ENCODE measurements at places on chromosomes 2 and 18.
A peak's percentile ranks its signal among the peaks of the same experiment; 100 is the strongest.

DNA sequence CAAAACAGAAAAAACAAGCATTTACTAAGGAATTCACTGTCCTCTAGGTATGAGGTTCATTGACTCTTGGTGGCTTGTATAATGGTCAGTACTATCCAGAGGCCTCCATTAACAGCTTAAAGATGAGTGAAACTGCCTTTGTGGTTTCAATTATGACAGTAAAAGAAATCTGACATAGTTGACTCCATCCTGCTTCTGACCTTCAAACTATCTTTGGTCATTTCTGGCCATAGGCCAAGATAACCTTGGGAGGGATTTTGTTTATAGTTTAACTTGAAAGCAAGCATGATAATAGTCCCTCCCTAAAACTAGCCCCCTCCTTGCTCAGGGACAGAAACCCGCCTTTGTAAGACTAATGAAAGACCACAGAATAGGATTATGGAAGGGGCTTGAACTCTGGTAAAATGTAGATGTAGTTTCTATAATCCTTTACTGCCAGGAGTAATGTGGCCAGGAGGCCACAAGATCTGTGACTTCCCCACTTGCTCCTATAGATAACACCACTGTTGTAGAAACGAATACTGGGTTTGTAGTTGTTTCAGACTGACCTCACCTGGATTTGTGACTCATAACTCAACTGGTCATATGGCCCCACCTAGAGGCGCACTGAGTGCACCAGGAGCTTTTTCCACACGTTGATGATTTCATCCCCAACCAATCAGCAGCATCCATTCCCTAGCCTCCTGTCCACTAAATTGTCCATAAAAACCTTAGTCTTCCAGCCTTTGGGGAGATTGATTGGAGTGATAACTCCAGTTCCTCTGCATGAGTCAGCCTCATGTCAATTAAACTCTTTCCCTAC, 8.6 kb upstream of the PLEKHM3 start:
- peak; percentile 61 for DNase-seq

DNA sequence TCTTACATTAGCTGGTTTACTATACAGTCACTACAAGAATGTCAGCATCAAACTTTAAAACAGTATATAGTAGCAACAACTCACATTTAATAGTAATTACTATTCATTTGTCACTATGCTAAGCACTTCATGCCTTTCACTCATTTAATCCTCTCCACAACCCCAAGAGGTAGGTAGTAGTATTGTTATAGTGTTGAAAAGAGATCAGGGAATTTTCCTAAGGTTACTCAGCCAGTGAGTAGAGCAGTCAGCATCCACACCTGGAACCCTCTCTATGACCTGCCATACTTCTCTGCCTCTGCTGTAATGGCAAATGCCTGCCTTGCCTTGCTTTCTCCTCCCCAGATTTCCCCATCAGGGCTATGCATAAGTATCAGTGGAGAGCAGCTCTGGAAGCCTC, 24.8 kb downstream of the SKOR2 start:
- DNase-seq = no peak

GRCh38 chr2:217645896-217646295, 356.9 kb downstream of the TNS1 start:
- no peak for DNase-seq

- no peak for DNase-seq
Observed at GRCh38 chr18:48779462-48779861, 171.3 kb downstream of the SMAD7 start.

DNA sequence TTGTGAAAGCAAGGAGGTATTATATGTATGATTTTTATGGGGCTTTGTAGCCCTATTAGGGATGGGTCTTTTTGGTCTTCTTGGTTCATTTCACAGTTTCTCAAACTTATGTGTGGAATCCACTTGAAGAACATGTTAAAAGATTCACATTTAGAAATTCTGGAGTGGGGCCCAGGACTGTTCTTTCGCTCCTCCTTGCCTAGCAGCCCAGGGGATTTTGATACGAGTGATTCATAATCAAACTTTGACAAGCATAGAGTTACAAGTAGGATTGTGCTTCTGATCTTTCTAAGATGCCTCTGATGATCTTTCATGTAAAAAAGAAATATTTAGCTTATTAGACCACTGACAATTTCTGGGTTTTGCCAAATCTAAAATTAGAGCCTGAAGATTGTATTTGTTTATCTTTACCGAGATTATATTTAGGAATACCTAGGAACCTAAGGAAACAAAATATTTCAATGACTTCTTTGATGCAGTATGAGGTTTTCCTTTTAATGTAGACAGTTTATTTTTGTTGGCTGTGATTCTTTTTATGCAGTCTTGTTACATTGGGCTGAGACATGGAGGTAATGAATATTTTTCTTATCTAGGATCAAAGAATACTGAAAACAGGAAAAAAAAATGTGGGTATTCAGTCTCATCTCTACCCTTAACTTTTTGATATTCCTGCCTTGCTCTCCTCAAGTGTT, 324.0 kb downstream of the PARD3B start:
- DNase-seq = no peak

GRCh38 chr2:10385501-10385900, 62.6 kb downstream of the ODC1 start:
- DNase-seq = no peak

DNA sequence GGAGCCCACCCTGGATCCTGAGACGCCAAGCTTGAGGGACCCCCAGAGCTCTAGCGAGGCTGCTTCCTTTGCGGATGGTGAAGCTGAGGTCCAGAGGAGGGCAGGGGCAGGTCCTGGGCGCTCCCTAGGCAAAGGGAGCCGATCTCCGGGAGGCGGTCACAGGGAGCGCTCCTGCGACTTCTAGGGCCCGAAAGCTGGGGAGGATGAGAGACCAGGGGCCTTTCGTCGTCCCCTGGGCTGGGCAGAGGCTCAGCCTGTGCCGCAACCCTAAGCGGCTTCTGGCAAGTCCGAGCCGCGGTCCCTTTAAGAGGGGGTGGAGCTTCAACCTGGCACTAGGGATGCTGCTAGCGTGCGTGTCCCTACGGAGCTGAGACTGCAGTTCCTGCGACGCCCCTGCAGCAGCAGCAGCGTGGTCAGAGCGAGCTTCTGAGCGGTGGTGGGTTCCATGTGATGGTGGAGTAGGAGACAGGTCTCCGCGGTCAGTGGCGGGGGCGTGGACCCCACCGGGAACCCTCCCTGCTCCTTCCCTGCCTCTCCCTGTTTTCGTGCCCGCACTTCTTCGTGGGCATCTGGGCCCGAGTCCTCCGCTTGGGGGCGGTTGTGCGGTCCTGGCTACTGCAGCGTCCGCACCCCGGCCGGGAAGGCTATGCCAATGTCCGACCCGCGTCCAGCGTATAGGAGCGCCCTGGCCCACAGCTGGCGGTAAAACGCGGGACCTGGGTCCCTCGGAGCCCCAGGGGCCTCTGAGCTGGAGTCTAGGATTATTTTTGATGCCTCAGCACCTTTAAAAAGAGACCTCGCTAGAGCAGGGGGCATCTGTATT, 154.6 kb downstream of the CCDC74A start:
- DNase-seq = peak; percentile 84

DNA sequence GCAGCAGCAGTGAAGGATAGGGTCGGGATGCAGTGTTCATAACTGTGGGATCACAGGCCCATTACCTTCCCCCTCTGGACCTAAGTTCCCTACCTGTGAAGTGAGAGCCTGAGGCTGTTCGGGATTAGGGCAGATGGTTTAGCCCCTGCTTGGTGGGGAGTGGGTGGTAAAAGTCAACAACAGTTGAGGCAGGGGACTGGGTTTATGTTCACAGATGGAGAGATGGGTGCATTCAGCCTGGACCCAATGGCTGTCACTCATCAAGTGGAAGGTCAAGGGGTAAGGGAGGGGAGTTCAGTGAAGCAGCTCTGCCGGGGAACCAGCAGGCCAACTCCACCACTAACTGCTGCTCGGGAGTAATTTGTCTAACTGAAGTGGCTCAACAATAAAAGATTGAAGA, 180.4 kb downstream of the FAM210A start:
- no peak for DNase-seq

DNA sequence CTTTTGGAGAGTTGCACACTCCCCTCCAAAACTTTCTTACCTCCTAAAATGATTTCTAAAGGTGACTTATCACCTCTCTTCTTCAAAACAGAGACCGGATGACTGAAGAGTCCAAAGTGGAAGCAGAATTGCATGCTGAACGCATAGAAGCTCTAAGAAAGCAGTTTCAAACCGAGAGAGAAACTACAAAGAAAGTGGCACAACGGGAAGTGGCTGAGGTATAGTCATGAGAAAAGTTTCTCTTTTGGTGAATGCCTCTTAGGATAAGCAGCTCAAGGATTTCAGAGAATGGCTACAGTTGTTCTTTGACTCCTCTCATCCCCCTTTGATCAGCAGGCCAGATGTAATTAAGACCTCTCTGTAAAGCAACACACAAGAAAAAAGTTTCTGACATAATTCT, 73.6 kb downstream of the GTF3C3 start:
- peak; percentile 34 for DNase-seq

GRCh38 chr2:23114299-23114698, 270.7 kb upstream of the KLHL29 start:
- no peak for DNase-seq

DNA sequence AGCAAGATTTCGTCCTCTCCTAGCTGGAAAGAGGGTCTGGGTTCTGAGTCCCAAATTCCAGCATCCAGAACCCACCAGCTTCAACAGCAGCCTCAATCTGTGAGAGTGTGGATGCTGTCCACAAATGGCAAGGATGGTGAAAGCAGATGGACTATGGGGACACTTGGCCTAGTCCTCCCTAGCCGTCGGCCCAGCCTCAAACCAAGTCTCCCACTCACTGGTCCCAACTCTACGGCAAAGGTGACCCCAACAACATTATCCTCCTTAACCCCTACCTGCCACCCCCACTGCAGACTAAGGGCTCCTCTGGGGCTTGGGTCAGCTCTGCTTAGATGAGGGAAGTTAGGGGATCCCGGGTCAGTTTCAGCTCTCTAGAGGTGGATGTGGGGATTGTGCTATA, 57.3 kb downstream of the TNS1 start:
- DNase-seq = no peak

DNA sequence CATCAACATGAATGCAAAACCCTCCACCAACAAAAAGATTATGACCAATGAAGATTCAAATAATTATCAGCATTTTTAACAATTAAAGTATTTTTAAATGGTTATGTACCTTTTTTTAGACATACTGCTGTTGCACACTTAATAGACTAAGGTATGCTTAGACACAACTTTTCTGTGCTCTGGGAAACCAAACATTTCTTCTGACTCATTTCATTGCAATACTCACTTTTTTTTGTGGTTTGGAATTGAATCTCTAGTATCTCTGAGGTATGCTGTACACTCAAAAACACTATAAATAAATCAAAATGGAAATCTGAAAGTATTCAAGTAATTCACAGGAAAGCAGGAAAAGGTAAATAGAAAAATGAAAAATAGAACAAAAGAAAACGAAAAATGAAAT, 247.9 kb upstream of the POU3F3 start:
- DNase-seq = no peak

- DNase-seq = no peak
Observed at GRCh38 chr2:165060411-165060810, 105.1 kb upstream of the SLC38A11 start.

DNA sequence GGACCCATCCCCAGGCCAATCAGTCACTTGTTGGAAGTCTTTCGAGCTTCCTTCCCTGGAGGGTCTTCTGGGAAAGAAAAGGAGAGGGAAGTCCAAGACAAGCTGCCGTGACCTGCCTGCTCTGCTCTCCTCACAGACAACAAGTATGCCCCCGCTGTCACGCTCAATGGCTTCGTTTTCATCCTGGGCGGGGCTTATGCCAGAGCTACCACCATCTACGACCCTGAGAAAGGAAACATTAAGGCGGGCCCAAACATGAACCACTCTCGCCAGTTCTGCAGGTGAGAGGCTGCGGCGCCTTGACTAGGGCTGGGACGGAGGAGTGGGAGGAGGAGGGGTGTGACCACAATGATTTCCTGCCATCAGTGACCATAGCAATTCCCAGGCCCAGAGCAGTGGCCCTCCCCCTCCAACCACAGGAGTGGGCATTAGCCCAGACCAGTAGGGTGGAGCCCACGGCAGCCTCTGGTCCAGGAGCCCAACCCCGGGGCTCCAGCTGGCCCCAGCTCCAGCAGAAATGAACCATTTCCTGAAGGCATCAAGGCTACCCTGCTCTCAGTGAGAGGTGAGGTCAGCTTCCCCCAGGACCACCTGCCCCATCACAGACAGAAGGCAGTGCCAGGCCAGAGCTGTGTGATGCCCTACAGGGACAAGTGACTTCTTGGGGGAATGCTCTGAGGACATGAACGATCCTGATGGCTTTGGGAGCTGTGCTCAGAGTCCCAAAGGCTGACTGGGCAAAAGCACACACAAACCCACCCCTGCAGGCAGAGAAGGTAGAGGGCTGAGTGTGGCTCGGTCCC, 223.1 kb downstream of the ATAD2B start:
- no peak for DNase-seq

DNA sequence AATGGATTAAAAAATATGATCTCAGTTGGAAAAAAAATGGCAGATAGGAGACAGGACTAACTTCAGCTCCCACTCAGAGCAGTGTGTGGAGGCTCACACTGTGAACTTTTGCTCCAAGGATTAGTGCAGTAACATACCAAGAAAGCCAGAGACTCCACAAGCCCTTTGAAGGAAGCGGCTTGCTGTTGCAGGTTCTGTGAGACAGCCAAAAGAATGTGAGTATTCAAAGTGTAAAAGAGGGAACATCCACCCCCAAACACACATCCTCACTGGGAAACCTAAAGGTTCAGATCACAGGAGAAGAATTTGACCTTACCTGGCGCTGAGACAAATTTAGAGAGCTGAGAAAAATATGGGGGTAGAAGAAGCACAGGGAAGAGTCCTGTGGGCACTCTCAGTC, 77.5 kb downstream of the FAM171B start:
- DNase-seq = no peak
